ENCODE measurements at places on chromosomes 2 and 18.

GRCh38 chr2:24711865-24712264 is 81.3 kb downstream of the PTRHD1 start:
- no peak for DNase-seq

DNA sequence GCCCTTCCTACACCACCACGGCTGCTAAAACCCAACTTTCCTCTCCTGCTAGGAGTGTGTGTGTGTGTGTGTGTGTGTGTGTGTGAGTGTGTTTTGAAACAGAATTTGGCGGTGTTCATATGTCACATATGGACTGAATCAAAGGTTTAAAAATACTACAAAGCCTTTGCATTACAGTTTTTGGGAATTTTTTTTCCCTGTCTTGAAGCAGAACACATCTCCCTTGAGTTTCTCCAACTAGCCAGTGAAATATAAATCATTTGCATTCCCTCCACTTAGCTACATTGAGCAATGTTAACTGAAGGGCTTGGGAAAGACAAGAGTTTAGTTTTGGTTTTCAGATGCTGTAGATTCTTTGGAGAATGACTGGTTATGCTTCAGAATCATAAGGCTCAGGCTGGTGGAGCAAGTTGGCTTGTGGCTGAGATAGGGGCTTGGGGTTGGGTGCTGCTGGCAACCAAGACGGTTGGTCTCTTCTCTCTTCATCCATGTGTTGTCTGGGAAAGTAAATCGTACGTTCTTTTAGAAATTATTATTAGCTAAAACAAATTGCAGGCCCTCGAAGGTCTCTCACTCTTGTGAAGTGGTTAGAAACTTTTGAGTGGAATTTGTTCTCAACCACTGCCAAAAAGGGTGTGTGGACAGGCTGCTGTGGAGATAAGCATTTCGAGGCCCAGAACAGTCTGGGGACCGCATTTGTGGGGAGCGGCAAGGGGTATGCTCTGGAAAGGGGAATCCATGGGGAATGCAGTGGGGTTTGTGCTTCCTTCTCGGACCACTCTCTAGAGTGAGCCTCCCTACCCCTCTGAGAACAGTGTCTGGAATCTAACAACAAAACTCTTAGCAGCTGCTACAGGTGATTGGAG is 1.4 kb downstream of the NRP2 start:
- DNase-seq: no peak

DNA sequence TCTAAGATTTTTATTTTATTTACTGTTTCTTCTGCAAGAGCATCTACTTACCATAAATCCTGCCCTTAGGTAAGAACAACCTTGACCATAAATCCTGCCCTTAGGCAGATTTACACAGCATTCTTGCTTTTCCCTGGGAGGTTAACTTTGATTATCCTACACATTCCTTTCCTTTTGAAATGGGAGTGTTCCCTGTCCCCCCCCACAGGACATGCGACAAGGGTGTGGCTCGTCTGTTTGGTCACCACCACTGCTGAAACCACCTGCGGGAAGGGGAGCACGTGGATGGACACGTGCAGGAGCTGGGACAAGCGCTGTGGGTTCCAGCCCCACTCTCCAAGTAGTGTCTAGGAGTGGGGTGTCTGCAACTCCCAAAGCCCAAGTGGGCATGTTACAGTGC is 239.3 kb upstream of the SP5 start:
- DNase-seq: no peak

DNA sequence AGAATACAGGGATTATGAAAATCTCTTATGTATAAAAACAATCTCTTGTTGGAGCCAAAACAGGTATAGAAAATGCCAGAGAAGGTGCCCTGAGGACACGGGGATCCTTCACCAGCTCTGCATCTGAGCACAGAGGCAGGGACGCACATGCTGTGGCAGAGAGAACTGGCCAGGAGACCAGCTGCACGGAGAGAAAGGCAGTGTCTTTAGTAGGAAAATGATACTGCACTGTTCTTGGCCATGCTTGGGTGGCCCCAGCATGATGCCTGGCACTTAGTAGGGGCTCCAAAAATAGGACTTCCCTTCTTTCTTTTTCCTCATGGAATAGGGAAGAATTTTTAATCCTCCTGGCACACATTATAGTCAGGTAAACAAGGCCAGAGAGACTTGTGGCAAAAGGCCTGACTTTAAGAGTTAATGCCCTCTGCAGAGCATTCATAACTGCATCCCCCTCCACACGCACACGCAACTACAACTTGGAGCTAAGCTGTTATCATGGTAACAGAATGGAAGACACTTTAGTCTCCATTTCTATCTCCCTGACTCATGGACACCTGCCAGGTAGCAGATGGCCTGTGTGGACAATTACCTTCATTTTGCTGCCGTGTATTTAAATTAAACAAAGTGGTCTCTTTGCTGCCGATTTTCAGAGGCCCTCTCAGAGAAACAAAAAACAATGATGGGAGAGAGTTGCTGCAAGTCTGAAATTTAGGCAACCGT is 59.7 kb upstream of the DNMT3A start:
- DNase-seq: no peak

DNA sequence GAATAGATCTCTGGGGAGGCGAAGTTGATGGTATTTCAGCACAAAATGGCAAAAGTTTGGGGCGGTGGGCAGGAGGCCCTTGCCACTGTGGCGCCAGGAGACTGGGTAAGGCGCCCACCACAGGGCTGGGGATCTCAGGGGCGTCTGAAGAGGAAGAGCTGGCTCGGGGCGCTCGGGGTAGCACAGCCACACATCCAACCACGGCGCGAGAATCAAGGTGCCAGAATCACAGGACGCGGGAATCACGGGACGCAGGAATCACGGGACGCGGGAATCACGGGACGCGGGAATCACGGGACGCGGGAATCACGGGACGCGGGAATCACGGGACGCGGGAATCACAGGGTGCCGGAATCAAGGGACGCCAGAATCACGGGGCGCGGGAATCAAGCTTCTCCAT is 174.4 kb downstream of the TMEM18 start:
- no peak for DNase-seq

- peak; percentile 12 for DNase-seq
Observed at GRCh38 chr2:101963198-101963597, 28.6 kb upstream of the IL1R2 start.

- no peak for DNase-seq
Observed at GRCh38 chr2:71685941-71686611, 232.7 kb downstream of the DYSF start.

DNA sequence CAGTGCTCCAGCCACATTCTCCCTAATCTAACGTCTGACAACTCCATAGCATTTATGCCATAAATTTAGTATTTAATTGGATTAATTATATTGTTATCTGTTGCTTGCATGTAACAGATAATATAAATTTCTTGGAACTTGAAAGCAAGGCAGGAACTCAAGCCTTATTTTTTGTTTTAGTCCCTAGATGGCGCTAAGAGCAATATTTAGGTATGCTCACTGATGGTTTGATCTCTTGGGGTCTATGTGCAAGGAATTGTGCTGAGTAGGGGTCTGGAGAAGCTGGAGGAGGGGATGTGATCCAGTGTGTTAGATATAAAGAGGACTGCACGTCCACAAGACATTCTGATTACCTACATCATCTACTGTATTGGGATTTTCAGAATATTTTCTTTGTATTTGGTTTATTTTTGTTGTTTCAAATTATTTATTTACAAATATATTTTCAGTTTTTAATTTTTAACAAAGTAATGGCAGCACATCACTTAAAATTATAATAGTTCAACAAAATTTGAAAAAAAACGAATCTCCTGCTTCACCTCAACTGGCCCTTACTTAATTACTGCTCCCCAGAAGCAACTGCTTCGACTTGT is 32.8 kb downstream of the KATNAL2 start:
- no peak for DNase-seq

DNA sequence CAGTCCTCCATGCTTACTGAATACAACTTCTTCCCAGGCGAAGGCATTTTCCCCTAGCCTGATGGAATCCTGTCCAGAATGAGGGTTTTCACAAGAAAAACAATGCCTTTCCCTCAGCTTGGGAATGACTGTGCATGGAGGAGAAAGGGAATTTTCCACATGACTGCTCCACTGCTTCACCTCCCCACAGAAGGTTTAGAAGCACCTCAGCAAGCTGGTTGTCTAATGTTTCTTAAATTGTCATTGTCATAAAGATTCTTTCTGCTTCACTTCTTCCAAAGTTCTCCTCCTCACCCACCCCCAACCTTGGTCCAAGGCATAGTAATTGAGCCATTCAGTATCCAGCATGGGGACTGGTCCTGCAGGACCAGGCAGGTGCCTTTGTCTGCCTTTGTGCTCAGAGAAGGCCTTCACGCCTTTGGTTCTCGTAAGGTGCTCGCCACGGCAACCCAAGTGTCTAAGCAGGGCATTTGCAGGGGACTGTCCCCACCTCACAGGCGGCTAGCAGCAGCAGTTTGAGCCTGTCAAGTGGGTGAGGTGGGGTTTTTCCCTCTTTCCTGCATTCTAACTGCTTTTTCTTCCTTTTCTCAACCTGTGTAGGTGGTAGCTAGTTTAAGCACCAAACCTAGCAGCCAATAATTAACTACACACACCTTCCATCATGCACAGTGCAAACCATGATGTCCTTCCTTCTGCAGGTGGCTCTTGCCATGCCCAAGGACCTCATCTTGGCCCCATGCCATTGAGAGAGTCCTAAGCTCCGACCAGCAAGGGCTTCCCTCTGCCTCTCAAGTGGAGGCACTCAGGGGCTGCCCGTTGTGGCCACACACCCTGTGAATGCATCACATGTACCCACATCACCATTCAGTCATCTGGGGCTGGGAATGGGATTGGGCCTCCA is 65.7 kb upstream of the BCL2L11 start:
- DNase-seq: peak; percentile 62

- no peak for DNase-seq
Observed at GRCh38 chr2:24909555-24910177, 10.4 kb downstream of the ADCY3 start.

- no peak for DNase-seq
Observed at GRCh38 chr2:20108655-20109396, 57.4 kb upstream of the LAPTM4A start.

DNA sequence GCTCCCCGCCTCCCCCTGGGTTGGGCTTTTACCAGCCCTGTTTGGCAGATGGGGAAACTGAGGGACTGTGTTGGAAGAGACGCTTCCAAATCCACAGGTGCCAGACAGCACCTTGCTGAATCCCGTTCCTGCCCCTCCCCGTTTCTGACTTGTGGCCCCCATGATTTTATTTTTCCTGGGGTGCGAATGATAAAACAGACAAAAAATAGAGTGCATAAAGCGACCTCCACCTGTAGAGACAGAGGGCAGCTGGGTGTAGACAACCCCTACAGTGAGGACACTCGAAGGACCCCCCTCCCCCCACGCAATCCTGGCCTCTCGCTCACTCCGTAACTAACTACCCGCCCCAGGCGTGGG is 2.2 kb upstream of the CTDSP1 start:
- no peak for DNase-seq

GRCh38 chr18:77096936-77097886 is 35.4 kb downstream of the MBP start:
- DNase-seq: no peak

- DNase-seq: no peak
Observed at GRCh38 chr2:144686518-144687215, 166.7 kb upstream of the ZEB2 start.
